ENCODE measurements at places on chromosomes 16 and 17. TPM values are rescaled to one million over a fixed set of nuclear protein-coding genes. Genes with fewer than 3 reads are reported as not detected.

- H3K4me3 ChIP-seq = no peak overlapping the region
- H3K4me1 ChIP-seq = no peaks in the 10 kb centered on the region
- H3K27me3 ChIP-seq = no peaks in the 10 kb centered on the region
- no peak overlapping the region for H3K27ac ChIP-seq
- H3K36me3 ChIP-seq = no peaks in the 10 kb centered on the region
Measured at GRCh38 chr16:79468121-79468552, 132.4 kb downstream of the MAF start.

CNTNAP4 gene
- total RNA-seq = not detected

DNA sequence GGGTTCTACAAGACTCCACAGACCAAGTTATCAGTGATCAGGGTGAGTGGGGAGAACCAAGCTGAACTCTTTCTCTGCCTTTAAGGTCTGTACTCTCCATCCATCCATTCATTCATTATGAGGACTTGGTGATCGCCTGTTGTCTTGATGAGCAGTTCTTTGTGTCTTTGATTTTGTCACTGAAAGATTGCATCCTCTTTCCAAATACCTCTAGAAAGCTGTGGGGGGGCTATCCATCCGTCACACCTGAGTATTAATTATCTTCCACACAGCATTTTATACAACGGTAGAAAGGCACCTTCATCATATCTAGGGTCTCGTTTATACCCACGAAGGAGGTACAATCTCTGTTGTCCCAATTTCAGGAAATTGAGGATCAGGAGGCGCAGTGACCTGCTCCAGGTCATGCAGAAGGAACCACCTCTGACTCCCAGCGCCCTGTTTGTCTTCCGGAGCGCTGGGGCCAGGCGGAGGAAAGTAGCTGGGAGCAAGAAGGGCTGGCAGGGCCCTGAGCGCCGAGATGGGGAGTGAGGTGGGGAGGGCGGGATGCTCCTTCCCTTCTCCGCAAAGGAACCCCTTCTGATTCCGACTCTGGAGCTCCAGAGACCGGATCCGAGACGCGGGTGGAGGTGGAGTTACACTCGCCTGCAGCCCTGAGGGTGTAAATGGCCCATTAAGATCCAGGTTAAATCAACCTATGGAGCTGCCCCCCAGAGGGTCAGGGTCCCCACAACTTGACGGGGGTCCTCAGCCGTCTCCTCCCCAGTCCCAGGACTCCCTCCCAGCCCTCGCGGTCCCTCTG is 605 bp upstream of the ABAT start:
- H3K27ac ChIP-seq = no peak overlapping the region
- no peak for DNase-seq
- H3K27me3 ChIP-seq = no peaks in the 10 kb centered on the region
- no peaks in the 10 kb centered on the region for H3K36me3 ChIP-seq
- no peak overlapping the region for H3K4me3 ChIP-seq

DNA sequence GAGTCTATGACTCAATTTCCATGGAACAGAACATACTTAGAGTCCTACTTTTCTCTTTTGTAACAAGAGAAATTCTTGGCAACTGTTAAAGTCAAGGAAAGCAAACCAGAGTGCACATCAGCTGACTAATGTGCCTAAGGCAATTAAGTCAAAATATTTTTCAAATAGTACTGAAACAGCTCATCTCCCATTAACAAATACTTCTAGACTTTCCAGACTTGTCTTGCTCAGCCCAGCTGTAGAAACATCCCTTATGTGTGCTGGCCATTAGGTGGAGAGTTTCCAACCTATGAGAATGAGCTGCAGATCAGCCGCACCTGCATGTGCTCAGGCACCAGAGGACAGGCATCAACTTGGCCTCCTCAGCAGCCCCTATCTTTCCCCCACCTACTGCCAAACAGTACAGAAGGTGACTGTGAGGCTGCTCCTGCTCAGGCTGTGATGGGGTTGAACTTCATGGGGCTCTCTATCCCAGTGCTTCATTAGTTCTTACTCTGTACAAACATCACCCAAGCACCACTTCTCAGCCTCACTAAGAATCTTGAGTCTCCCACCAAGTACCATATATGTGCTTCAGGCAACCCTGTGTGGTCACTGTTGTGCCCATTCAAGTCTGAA is 32.2 kb downstream of the TEX2 start:
- no peak overlapping the region for H3K4me3 ChIP-seq
- no peaks in the 10 kb centered on the region for H3K27me3 ChIP-seq
- H3K27ac ChIP-seq = peak overlapping the region; percentile 67
- peaks cover 55% of the 10 kb centered on the region for H3K4me1 ChIP-seq
- DNase-seq = peak; percentile 72

CRYBA1 gene
- not detected for total RNA-seq

- no peak overlapping the region for H3K4me3 ChIP-seq
- peak; percentile 56 for DNase-seq
- no peaks in the 10 kb centered on the region for H3K36me3 ChIP-seq
- H3K27ac ChIP-seq = peak overlapping the region; percentile 94
- peaks cover 71% of the 10 kb centered on the region for H3K4me1 ChIP-seq
- no peaks in the 10 kb centered on the region for H3K27me3 ChIP-seq
Measured at GRCh38 chr16:56748191-56748590, 18.3 kb downstream of the NUP93 start.

DNA sequence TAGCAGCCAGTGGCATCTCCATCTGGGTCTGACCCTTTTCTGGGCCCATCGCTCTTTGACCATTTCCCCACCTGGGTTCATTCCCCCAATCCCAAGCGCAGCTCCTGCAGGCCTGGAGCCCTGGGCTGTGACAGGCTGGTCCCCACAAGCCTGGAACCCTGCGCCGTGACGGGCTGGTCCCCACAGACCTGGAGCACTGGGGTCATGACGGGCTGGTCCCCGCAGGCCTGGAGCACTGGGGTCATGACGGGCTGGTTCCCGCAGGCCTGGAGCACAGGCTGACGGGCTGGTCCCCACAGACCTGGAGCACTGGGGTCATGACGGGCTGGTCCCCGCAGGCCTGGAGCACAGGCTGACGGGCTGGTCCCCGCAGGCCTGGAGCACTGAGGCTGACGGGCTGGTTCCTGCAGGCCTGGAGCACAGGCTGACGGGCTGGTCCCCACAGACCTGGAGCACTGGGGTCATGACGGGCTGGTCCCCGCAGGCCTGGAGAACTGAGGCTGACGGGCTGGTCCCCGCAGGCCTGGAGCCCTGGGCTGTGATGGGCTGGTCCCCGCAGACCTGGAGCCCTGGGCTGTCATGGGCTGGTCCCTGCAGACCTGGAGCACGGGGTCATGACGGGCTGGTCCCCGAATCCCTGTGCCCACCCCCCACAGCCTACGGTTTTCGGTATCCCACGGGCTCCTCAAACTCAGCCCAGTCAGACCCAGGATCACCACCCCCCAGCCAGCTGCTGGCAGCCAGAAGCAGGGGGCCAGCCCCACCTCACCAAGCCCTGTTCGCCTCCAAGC is 16.6 kb downstream of the TMC6 start:
- no peak for DNase-seq
- no peaks in the 10 kb centered on the region for H3K27me3 ChIP-seq
- no peak overlapping the region for H3K4me3 ChIP-seq
- H3K4me1 ChIP-seq = peaks cover 4% of the 10 kb centered on the region
- no peak overlapping the region for H3K27ac ChIP-seq

DNA sequence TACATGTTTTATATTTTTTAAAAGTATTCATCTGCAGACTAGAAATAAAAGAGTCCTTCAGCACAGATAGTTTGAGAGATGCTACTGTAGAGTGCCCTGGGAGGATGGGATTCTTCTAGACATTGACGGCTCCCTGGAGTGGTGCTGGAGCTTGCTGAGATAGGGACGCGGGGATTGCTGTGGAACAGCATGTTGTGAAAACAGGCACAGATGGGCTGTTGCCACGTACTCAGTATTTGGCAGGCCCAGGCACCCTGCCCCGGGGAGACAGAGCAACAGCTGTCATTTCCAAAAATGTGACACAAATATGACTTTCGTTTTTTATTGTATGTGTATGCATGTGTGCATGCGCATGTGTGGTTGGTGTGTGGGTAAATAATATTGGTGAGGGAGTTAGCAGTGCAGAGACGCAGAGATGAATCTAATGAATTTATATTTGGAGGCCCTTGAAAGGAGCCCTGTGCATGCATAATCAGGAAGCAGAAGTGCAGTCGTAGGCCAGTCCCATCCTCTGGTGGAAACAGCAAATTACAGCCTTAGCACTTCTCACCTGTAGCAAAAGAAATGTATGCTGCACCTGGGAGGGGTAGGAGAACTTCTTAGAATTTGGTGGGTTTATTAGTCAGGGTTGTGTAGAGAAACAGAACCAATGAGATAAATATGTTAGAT is 6.2 kb upstream of the ABCA8 start:
- no peak for DNase-seq
- H3K27ac ChIP-seq = no peak overlapping the region
- H3K4me1 ChIP-seq = no peaks in the 10 kb centered on the region
- no peak overlapping the region for H3K4me3 ChIP-seq

DNA sequence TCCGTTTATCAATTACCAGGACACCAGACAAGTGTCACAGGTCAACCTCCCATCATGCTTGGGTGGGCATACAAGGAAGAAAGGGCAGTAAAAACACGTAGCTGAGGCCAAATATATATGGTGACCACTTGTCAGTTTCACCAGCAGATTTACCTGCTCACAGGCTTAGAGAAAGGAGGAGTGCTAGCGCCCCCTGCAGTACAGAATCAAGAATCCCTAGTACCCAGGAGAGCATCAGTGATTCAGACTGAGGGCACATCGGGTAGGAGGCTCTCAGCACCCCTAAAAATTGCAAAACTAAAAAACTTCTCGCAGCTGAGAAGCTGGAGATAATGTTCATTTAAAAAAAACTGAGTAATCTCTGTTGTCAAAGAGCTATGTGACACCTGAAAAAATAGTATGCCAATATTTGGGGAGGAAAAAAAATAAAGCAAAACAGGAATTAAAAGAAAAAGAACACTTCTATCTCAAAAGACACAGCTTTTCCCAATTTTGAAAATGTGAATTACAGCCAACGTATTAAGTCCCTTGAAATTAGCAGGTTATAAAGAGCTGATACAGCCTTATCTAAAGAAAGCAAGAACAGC is 21.2 kb upstream of the MON1B start:
- DNase-seq = peak; percentile 31
- H3K4me1 ChIP-seq = no peaks in the 10 kb centered on the region
- no peak overlapping the region for H3K27ac ChIP-seq
- H3K4me3 ChIP-seq = no peak overlapping the region

ZFP3 gene
- total RNA-seq = 12.4 TPM

TLCD3A gene
- total RNA-seq = 11.6 TPM

GRCh38 chr16:53692146-53692545 is 11.5 kb downstream of the RPGRIP1L start:
- H3K27me3 ChIP-seq = no peaks in the 10 kb centered on the region
- H3K4me3 ChIP-seq = no peak overlapping the region
- peaks cover 3% of the 10 kb centered on the region for H3K36me3 ChIP-seq
- no peaks in the 10 kb centered on the region for H3K4me1 ChIP-seq
- no peak for DNase-seq
- H3K27ac ChIP-seq = no peak overlapping the region

DNA sequence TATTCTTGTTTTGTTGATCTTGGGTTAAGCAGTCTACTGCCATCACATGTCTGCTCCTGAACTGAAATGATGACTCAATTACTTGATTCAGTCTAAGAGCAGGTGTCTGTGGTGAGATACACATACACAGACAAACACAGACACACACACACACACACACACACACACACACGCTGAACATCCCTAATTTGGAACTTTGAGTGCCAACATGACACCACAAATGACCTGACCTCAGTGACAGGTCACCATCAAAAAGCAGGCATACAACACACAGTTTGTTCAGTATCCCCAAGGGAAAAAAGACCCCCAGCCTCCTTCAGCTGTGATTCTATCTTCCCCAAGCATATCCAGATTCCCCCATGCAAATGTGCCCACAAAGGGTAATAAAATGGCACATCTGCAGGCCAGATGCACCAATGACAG is 130.1 kb upstream of the TMEM97 start:
- H3K4me1 ChIP-seq = peaks cover 13% of the 10 kb centered on the region
- H3K27ac ChIP-seq = no peak overlapping the region
- no peak overlapping the region for H3K4me3 ChIP-seq
- no peaks in the 10 kb centered on the region for H3K27me3 ChIP-seq
- H3K36me3 ChIP-seq = peaks cover 4% of the 10 kb centered on the region
- DNase-seq = no peak

DNA sequence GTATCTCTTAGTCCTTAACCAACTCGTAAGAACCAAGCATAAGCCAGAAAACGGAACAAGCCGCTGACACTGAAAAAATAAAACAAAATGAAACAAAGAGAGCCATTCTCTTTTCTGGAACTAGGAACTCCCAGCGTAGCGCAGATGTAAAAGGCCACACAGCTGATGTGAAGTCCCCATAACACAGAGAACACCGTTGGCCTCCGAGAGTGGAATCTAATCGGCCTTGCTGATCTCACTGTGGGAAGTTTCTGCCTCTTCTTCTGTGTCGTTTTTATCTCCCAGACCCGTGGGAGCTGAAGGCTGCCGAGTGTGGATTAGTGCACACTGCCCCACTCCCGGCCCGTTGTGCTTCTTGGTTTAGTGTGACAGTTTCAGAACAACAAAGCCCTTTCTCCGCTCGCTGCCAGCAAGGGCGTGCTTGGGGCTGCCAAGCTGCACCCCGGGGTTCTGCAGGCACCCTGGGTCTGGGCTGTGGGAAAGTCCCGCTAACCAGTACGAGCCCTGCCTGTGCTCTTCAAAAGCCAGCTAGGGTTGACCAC is 21.7 kb downstream of the TTYH2 start:
- H3K4me3 ChIP-seq = no peak overlapping the region
- H3K27ac ChIP-seq = peak overlapping the region; percentile 39
- peaks cover 70% of the 10 kb centered on the region for H3K4me1 ChIP-seq
- H3K27me3 ChIP-seq = no peaks in the 10 kb centered on the region

GRCh38 chr16:19132255-19132654 is 18.5 kb downstream of the ITPRIPL2 start:
- H3K4me3 ChIP-seq = no peak overlapping the region
- H3K4me1 ChIP-seq = no peaks in the 10 kb centered on the region
- no peaks in the 10 kb centered on the region for H3K27me3 ChIP-seq
- no peak overlapping the region for H3K27ac ChIP-seq
- no peak for DNase-seq

DNA sequence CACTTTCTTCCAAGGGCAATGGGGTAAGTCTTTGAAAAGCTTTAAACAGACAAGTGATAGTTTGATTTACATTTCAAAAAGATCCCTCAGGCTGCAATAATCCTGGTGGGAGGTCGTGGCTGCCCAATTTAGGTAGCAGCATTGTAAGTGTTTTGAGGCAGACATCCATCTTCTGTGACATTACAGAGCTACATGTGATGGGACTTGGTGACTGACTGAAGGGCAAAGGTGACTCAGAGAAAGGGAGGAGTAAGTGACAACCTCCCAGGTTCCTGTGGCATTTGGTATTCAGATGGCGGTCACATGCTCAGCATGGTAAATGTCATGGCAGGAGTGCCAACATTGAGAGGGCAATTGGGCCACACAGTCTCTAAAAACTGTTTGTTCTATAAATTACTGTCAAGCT is 26.5 kb downstream of the STAT3 start:
- no peaks in the 10 kb centered on the region for H3K36me3 ChIP-seq
- H3K27ac ChIP-seq = peak overlapping the region; percentile 91
- H3K4me1 ChIP-seq = peaks cover 81% of the 10 kb centered on the region
- no peak for DNase-seq

Measured in thyroid gland (tissue), 4 donors.